ENCODE measurements at places on chromosomes 2 and 18.

DNA sequence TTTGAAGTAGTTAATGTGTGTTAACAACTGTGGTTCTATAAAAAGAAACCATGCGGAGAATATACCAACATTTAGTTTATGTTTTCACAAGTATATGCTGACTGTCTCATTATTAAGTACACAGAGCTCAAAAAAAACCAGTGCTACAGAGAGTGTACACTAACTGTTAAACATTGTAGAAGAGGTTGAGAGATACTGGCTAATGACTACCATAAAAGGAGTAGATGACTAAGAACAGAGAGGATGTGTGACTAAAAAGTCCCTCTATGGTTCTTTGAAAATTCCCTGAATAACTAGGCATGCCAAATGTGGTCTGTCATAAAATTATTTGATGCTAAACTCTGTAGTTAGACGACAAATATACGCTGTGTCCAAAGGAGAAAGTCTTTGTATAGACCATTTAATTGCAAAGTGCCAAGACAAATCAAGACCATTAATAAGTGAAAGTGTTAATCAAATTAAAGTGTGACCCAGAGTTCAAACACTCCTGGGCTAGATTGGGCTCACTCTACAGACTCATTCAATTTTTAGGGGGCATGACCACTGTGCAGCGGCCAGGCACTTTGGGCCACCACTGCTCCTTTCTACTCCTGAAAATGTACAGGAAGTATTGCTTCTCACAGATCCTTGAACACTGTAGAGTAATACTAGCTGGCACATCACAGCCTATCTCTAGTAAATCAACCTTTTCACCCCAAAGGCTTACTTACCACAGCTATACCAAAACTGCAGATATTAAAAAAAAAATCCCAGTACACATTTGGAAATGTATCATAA, 45.1 kb upstream of the SERTAD2 start:
- DNase-seq, result no peak

GRCh38 chr2:157233506-157233905, 24.0 kb upstream of the GALNT5 start:
- no peak for DNase-seq

DNA sequence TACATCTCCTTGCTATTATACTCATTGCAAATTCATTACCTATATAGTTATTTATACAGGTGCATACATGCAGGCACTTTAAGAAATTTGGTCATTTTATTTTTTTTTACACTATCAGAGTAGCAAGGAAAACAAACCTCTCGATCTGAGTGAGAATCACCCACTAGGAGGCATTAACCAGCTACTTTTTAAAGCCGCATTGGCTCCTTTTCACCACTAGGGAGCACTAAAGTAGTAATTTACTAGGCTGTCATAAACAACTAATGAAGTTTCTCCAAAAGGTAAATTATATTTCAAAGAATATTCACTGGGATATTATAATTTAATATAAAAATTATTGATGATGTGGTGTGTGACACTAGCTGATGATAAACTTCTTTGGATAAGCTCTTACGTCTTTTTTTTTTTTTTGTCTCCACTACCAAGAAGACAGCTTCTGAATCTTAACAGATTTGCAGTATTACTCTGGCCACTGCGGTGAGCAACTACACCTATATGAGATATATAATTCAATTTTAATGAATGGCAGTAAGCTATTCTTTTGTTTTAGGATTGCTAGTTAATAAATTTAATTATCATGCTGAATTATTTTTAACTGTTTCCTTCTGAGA, 101.9 kb downstream of the NOL4 start:
- DNase-seq, result peak; percentile 57

DNA sequence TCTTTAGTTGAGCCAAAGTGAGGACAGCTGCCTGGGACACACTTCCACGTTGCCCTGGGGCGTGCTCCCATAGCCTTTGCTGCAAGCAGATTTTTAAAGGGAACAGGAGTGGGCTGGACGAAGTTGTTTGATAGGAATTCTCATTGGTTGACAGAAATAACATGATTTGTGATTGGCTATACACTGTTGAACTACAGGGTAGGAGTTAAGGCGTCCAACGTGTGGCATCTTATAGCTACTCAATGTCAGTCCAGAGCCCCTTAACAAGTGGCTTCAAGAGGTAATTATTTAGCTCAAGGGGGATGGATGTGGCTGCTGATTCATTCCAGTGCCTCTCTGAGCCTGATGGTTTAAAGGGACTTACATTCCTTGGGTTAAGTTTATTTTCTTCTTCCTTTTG, 65.5 kb downstream of the ACAA2 start:
- DNase-seq, result no peak

- no peak for DNase-seq
Measured at GRCh38 chr2:128370468-128371247, 52.0 kb upstream of the HS6ST1 start.

GRCh38 chr2:73255907-73256617, 22.0 kb downstream of the CCT7 start:
- no peak for DNase-seq

DNA sequence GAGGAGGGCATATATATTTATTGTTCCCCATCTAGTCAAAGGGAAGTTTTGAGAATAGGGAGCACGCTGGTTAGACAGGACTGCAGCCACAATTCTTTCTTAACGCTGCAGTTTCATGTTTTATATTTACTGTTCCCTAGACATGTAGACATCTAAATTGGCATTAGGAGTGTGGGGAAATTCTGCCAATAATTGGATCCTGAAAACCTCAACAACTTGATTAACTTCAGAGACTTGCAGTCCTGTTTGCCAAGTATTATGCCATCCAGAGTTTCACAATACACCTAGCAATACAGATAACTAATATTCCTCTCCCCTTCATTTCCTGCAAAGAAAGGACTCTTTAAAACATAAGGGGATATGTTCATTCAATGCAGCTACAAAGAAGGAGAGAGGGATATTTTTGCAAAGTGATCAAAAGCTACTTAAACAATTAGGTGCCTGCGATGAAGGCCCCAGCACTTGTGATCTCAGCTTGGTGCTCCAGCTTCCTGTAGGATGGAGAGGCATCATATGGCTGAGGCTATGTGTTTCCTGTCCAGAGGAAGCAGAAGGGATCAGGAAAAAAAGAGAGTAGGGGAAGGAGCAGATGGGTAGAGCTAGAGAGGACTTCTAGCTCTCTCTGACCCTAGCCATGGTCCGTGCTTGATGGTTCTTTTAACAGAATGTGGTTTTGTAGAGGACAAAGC, 264.4 kb downstream of the MTX2 start:
- no peak for DNase-seq

GRCh38 chr2:226615891-226616290, 183.7 kb downstream of the IRS1 start:
- DNase-seq, result no peak

DNA sequence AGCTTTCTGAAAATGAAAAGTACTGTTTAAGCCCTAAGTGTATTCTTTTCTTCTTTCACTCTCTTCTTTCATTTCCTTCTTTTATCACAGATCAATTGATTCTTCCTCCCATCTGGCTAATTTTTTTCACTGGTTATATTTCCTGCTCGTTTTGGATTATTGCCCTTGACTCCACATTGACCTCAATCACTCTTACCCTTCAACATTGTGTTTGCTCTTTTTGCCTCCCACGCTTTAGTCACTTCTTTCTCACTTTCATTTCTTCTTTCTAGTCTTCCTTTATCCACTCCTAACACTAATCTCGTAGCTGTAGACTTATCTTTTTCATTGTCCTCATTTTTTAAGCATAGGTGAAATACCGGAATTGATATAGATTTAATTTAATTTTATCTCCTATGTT, 320.3 kb upstream of the VRK2 start:
- no peak for DNase-seq

DNA sequence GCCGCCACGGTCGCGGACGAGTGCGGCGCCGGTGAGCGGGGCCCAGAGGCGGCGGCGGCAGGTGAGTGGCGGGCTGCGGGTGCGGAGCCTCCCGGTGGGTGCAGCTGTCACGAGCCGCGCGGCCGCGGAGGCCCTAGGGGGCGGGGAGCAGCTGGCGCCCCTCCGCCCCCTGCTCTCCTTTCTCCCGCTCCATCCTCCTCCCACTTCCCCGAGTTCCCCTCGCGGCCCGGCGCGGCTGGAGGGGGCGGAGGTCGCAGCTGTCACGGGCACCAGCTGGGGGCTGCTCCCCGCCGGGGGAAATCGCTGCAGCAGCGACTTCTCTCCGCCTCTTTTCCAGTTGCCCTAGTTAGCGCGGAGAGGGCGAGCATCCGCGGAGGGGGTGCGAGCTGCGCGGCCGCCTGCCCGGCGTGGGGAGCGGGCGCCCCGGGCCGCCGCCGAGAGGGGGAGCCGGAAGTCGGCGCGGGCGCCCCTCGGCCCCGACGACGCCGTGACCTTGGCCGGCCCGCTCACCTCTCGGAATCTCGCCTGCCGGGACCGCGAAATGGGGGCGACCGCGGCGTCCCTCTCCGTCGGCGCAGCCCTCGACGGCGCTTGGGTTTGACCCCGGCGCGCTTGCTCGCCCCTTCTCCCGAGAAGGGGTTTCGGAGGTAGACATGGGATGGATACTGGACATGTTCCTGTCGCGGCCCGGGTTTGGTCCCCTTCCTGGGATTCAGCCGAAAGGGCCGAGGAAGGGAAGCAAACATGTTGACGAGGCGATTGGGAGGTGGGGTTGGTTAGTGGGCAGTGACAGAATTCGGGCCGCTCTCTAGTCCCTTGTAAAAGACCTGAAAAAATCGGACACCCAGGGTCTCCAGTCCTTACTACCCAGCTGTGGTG, 727 bp downstream of the NCOA1 start:
- peak; percentile 70 for DNase-seq

GRCh38 chr2:74768401-74768914, 65.5 kb upstream of the HK2 start:
- no peak for DNase-seq

GRCh38 chr2:207614824-207615223, 10.4 kb downstream of the METTL21A start:
- DNase-seq, result no peak

- no peak for DNase-seq
Measured at GRCh38 chr2:174839662-174840061, 75.4 kb upstream of the CHRNA1 start.

DNA sequence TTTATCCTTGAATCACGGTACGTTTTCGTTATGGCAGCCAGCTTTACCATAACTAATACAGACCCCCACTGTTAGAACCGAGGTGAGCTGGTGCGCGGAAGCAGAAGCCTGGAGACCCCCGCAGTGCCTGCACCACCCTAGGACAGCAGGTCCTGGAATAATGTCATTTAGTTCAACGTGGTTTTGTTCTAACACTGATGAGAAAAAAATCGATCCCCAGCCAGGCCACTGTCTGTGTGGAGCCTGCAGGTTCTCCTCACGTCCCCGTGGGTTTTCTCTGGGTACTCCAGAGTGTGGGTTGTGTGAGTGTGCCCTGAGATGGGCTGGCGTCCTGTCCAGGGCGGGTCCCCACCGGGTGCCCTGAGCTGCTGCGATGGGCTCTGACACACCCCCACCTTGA, 69.9 kb upstream of the ST3GAL5 start:
- no peak for DNase-seq

- no peak for DNase-seq
Measured at GRCh38 chr2:118045286-118045685, 31.4 kb upstream of the CCDC93 start.

- peak; percentile 41 for DNase-seq
Measured at GRCh38 chr2:64454386-64455332, 697 bp downstream of the LGALSL start.

DNA sequence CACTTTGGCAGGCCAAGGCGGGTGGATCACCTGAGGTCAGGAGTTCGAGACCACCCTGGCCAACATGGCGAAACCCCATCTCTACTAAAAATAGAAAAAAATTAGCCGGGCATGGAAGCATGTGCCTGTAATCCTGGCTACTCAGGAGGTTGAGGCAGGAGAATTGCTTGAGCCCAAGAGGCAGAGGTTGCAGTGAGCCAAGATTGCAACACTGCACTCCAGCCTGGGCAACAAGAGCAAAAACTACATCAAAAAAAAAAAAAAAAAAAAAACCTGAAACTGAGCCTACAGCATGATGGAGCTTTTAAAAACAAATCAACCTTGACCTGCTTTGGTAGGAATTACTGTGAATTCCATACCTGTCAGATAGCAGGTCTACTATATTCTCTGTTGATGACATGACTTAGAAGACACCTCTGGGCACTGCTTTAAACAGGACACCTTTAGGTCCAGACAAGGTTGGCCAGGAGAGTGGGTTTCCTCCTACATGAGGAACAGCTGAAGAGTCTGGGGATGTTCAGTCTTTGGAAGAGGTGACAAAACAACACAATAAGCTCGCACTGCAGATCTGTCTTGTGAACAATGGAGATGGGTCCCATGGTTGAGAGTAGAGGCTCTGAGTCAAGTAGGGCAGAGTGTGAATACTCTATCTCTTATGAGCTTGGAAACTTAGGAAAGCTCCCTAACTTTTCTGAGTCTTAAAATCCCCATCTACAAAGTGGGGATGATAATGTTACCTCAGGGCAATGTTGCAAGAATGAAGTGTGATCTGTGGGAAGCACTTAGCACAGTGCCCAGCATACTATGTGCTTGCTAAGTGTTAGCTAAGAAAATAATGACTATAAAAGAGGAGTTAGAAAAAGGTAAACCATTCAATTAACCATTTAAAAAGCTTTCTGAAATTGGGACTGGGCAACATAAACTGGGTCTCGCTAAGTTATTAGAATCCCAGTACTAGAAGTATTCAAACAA, 25.2 kb downstream of the TMEM163 start:
- no peak for DNase-seq

DNA sequence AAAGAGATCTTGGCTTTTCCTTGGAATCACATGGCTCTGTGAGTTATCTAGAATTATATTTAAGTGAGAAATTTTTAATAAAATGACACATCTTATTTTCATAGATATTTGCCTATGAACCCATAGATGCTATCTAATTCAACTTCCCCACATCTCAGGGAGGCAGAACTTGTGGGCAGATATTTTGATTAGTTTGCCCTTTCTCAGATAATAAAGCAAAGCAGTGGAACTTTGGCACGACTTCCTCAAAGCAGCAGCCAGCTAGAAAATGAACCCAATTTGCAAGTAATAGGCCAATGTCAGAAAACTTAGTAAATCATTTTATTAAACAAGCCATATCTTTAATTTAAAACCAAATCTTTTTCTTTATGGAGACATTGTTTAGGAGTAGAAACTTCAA, 32.7 kb downstream of the RAB27B start:
- peak; percentile 15 for DNase-seq
